ENCODE measurements at places on chromosomes 1 and 21. TPM values are rescaled to one million over a fixed set of nuclear protein-coding genes. Genes with fewer than 3 reads are reported as not detected.

MFSD2A gene
- total RNA-seq: 2.8 TPM

VSIG8 gene
- not detected for total RNA-seq

SLFNL1 gene
- 0.58 TPM for total RNA-seq

KMO gene
- not detected for total RNA-seq

ROR1 gene
- total RNA-seq: 93.1 TPM

CHRM3 gene
- 0.09 TPM for total RNA-seq

NTMT2 gene
- total RNA-seq: not detected

MMP23B gene
- total RNA-seq: 117 TPM

AGBL4 gene
- total RNA-seq: not detected

SPATA1 gene
- 0.85 TPM for total RNA-seq

DSCAM gene
- total RNA-seq: not detected

BCAS2 gene
- total RNA-seq: 27.7 TPM

FAAP20 gene
- 63.9 TPM for total RNA-seq

INSRR gene
- total RNA-seq: not detected

KRTAP6-3 gene
- total RNA-seq: not detected

RPE65 gene
- not detected for total RNA-seq

TNFRSF14 gene
- 9.6 TPM for total RNA-seq

KCNK2 gene
- 17.9 TPM for total RNA-seq

NPPB gene
- total RNA-seq: not detected

EPHB2 gene
- 10.1 TPM for total RNA-seq

VTCN1 gene
- not detected for total RNA-seq

SV2A gene
- 5.8 TPM for total RNA-seq

DNAI4 gene
- 4.1 TPM for total RNA-seq

CFAP74 gene
- not detected for total RNA-seq

SPRR2B gene
- total RNA-seq: not detected

CELA3B gene
- total RNA-seq: not detected

NCF2 gene
- not detected for total RNA-seq

CORT gene
- not detected for total RNA-seq

FCRLA gene
- total RNA-seq: not detected

CLIC6 gene
- not detected for total RNA-seq

SLC30A2 gene
- total RNA-seq: not detected

HHAT gene
- 3.5 TPM for total RNA-seq

PALMD gene
- 1.2 TPM for total RNA-seq

VAV3 gene
- not detected for total RNA-seq

E2F2 gene
- under 0.01 TPM for total RNA-seq

ALX3 gene
- total RNA-seq: not detected

PRAMEF12 gene
- not detected for total RNA-seq

FOXD3 gene
- total RNA-seq: not detected

CD2 gene
- not detected for total RNA-seq

FNBP1L gene
- total RNA-seq: 11.8 TPM

GNG4 gene
- total RNA-seq: 0.09 TPM

TRABD2B gene
- 0.93 TPM for total RNA-seq

B3GALT2 gene
- total RNA-seq: 9.6 TPM

SERINC2 gene
- total RNA-seq: 20.5 TPM

CTSK gene
- 94.4 TPM for total RNA-seq

OR6K3 gene
- total RNA-seq: not detected

NTRK1 gene
- total RNA-seq: not detected

IKBKE gene
- 7.5 TPM for total RNA-seq

NUP210L gene
- not detected for total RNA-seq

Measured in pericardium fibroblast (primary cell).